Epithelial cell of umbilical artery (primary cell): ENCODE measurements at places on chromosomes 11 and 22. TPM values are rescaled to one million over a fixed set of nuclear protein-coding genes. Genes with fewer than 3 reads are reported as not detected.

The SYT8 gene
- not detected in 2 replicates for total RNA-seq

The BTBD18 gene
- not detected in 2 replicates for total RNA-seq

The IRAG1 gene
- total RNA-seq: under 0.01 and 0.46 TPM in 2 replicates

The MAP6 gene
- total RNA-seq: under 0.01 and 0.15 TPM in 2 replicates

The MYO7A gene
- total RNA-seq: 0.65 and 0.76 TPM in 2 replicates

The ARHGAP20 gene
- 0.97 and 2.4 TPM in 2 replicates for total RNA-seq

The APOA4 gene
- total RNA-seq: not detected in 2 replicates

The SCGB1D2 gene
- not detected in 2 replicates for total RNA-seq

The SESN3 gene
- total RNA-seq: 0.61 and 0.65 TPM in 2 replicates

The OR56A1 gene
- total RNA-seq: under 0.01 TPM in 1 of 2 replicates, not detected in the other

The LINC01488 gene
- not detected in 2 replicates for total RNA-seq

The OR52H1 gene
- not detected in 2 replicates for total RNA-seq

The THRSP gene
- total RNA-seq: not detected in 2 replicates

The ANO3 gene
- total RNA-seq: not detected in 2 replicates

The PATE4 gene
- total RNA-seq: not detected in 2 replicates

The MMP7 gene
- 0.30 and 0.97 TPM in 2 replicates for total RNA-seq

The AMPD3 gene
- total RNA-seq: 0.46 and 0.97 TPM in 2 replicates
